Stomach (tissue), 19 donors: ENCODE measurements at places on chromosomes 5 and 9. TPM values are rescaled to one million over a fixed set of nuclear protein-coding genes. Genes with fewer than 3 reads are reported as not detected.

DNA sequence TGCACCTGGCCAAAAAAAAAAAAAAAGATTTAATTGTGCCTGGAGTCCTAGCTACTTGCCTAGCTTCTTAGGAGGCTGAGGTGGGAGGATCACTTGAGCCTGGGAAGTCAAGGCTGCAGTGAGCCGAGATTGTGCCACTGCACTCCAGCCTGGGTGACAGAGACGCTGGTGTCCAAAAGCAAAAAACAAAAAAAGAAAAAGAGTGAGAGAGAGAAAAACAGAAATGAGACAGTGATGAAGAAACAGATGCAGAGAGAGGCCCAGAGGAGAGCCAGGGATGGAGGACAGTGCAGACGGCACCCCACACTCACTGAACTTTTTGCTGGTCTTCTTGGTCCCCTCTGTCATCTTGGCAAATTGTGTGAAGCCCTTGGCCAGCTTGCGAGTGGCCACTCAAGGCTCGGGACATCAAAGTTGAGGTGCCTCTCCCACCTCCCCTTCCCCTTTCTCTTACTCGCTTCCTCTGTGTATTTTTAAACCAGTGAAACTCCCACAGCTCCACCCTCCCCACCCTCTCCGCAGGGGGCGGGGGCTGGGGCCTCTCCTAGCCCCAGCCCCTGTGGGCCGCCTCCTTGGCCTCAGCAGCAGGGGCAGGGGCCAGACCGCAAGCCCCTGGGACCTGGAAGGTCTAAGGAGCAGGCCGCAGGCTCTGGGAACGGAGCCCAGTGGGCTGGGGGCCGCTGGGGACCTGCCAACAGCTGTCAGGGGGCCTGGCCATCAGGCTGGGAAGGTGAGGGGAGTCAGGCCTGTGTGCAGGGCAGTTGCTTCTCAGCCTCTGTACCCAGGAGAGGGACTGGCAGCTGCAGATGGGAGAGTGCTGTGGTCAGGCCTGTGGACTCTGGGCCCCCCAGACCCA is at the start of gene SH2D3C:
Gene SH2D3C (minus strand): TSS at position 387 of the 856 bp plus-strand sequence. CDS start 39 bp downstream, at position 348.
- H3K4me3 ChIP-seq, result peak within 1 kb of the TSS; percentile 34
- peaks cover 57% of the 10 kb centered on the region for H3K4me1 ChIP-seq
- peak; percentile 68 for DNase-seq
- peak within 1 kb of the TSS; percentile 66 for H3K27ac ChIP-seq

GRCh38 chr5:132056610-132057497 is 3.6 kb upstream of the IL3 start:
- H3K4me1 ChIP-seq, result no peaks in the 10 kb centered on the region
- DNase-seq, result peak; percentile 0
- H3K36me3 ChIP-seq, result no peaks in the 10 kb centered on the region
- no peaks in the 10 kb centered on the region for H3K27me3 ChIP-seq
- H3K4me3 ChIP-seq, result no peak overlapping the region
- H3K27ac ChIP-seq, result no peak overlapping the region

DNA sequence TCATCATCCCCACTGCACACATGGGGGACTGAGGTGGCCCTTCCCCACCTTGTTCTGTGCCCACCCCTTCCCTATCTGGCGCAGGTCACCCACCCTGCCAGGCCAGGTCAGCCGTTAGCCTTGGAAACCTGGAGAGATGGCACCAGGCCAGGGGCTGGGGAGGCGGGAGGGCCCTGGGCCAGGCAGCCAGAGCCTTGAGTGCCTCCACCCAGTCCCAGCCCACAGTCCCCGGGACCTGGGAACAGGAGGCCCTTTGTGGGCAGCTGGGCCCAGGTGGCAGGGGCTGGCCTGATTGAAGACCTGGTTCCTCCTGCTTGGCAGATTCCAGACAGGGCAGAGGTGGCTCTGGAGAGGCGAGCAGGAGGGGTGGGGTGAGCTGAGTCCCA is 70.6 kb downstream of the LRSAM1 start:
- DNase-seq, result peak; percentile 77
- peak overlapping the region; percentile 84 for H3K27ac ChIP-seq
- H3K36me3 ChIP-seq, result peaks cover 47% of the 10 kb centered on the region

DNA sequence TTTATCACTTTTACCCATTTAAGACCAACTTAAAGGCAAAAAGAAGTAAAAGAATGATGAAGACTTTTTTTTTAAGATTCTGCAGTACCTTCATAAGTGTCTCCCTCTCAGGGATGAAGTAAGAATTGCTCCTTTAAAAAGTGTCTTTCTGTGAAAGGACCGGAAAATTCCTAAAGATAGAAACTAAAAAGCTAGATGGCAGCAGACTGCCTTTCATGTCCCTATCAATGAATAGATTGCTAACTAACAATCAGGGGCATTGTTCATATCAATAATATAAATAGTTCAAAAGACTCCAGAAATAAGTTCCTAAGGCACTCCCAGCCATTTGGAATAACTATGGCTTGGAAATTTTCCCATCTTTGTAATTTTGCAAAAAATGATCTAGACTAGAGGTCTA is 558.0 kb downstream of the PDE4D start:
- no peaks in the 10 kb centered on the region for H3K27me3 ChIP-seq
- H3K4me3 ChIP-seq, result no peak overlapping the region
- no peaks in the 10 kb centered on the region for H3K4me1 ChIP-seq
- no peak overlapping the region for H3K27ac ChIP-seq
- DNase-seq, result no peak
- no peaks in the 10 kb centered on the region for H3K36me3 ChIP-seq

DNA sequence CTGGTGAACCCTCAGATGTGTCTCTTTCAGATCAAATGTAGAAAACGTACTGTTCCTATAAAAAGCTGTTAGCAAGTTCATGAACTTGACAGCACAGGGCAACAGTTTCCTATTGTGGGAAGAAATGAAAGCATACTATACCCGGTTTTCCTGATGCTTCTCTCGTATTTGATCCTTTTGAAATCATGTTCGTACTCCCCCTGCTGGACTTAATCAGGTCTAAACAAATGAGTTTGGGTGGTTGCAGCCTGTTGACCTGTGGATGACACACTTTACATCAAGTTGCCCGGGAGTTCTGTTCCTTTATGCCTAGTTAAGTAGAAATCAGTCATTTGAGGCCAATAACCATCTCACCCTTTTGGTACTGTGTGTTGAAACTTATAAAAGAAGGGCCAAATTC is 1992.3 kb downstream of the MAT2B start:
- no peak overlapping the region for H3K4me3 ChIP-seq
- H3K4me1 ChIP-seq, result no peaks in the 10 kb centered on the region
- H3K36me3 ChIP-seq, result no peaks in the 10 kb centered on the region
- no peak for DNase-seq
- no peak overlapping the region for H3K27ac ChIP-seq

GRCh38 chr5:139884144-139884543 is 88.5 kb downstream of the PSD2 start:
- no peak overlapping the region for H3K27ac ChIP-seq
- no peak for DNase-seq
- no peaks in the 10 kb centered on the region for H3K4me1 ChIP-seq
- no peaks in the 10 kb centered on the region for H3K36me3 ChIP-seq

DNA sequence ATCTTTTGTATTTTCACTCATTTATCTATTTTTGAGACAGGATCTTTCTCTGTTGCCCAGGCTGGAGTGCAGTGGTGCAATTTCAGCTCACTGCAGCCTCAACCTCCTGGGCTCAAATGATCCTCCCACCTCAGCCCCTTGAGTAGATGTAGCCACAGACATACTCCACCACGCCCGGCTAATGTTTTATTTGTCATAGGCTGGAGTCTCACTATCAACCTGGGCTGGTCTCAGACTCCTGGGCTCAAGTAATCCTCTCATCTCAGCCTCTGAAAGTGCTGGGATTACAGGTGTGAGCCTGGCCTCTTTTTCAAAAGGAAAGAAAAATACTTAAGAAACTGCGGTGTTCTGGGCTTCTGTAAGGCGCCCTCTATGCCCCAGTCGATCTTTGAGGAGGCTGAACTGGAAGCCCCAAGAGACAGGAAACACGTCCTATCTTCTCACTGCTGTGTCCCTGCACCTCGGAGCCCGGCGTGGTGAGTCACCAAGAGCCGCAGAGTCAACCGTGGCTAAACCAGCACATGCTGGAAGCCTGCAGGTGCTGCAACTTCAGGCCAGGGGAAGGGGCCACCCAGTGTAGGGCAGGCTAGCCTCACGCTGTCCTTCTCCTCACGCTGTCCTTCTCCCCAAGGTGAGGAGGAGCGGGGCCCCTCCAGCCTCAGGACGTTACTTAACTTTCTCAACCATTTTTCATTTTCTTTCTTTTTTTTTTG is 15.2 kb upstream of the LHX3 start:
- no peak overlapping the region for H3K4me3 ChIP-seq
- H3K27ac ChIP-seq, result no peak overlapping the region
- DNase-seq, result no peak
- H3K4me1 ChIP-seq, result no peaks in the 10 kb centered on the region
- peaks cover 20% of the 10 kb centered on the region for H3K36me3 ChIP-seq

DNA sequence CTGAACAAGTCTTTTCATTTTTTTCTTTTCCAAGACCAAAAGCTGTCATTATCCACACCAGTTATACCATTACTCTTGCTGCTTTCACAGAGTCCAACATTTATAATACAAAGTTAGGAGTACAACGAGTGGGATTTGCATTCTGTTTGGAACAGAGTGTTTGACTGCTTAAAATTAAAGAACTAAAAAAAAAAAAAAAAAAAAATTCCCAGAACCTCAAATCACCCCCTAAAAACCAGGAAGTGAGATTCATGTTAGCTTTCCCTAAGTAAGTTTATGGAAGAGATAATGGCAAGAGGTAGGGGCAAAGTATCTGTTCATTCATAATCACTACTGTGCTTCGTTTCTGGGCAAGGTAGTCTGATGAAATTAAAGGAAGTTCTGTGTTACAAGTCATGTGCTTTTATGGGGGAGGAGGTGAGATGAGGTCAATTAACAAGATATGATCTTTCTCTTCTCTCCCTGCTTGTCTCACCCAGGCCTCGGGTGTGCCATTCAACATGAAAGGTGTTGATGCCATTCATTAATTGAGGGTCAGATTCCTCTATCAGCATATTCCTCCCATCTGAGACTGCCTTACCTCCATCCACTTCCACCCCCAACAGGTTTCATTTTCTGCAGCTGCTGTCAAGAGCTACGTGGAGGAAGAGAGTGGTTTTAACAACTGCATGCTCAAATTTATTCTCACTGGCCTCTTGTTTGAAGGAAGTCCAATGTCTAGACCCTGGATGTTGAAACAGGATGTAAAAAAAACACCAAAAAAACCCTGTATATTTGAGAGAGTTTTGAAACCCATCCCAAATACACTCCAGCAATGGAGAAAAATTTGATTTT is 58.1 kb downstream of the MARCHF3 start:
- no peak for DNase-seq
- H3K4me3 ChIP-seq, result no peak overlapping the region
- peaks cover 22% of the 10 kb centered on the region for H3K4me1 ChIP-seq
- no peak overlapping the region for H3K27ac ChIP-seq

DNA sequence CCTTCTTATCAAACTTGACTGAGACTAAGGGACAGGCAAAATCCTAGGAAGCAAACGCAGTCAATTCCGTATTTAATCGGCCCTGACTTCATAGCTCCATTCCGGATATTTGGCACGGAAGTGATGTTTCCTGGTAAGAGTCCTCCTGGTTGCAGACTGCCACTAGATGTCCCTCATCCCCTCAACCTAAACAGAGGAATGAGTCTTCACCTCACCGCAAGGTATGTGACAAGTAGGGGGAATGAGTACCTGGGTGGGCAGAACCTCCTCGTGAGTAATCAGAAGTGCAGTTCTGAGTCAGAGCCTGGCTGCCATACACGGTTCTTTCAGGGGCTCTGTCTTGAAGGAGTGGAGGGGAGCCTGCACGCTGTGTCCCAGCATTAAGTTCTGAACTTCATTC is 173.6 kb downstream of the MUSK start:
- no peaks in the 10 kb centered on the region for H3K27me3 ChIP-seq
- no peaks in the 10 kb centered on the region for H3K36me3 ChIP-seq
- H3K4me3 ChIP-seq, result no peak overlapping the region
- peak; percentile 24 for DNase-seq
- H3K27ac ChIP-seq, result no peak overlapping the region

DNA sequence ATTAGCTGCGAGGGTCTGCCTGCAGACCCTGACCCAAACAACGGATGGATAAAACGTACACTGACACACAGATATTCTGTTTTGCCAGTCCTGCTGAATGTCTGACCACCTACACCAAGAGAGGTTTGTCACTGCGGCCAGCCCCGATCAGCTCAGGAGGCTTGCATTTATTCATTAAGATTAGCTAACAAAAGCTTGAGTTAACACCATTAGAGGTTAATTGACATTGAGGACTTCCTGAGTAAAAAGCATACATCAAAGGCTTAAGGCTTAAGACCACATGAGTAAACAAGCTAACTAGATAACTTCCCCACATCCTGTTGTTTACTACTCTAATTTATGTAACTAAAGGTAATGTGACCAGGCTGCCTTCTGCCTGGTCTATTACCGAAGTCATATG is 198.1 kb upstream of the TRPC7 start:
- no peaks in the 10 kb centered on the region for H3K4me1 ChIP-seq
- no peaks in the 10 kb centered on the region for H3K27me3 ChIP-seq
- no peaks in the 10 kb centered on the region for H3K36me3 ChIP-seq
- H3K27ac ChIP-seq, result no peak overlapping the region

DNA sequence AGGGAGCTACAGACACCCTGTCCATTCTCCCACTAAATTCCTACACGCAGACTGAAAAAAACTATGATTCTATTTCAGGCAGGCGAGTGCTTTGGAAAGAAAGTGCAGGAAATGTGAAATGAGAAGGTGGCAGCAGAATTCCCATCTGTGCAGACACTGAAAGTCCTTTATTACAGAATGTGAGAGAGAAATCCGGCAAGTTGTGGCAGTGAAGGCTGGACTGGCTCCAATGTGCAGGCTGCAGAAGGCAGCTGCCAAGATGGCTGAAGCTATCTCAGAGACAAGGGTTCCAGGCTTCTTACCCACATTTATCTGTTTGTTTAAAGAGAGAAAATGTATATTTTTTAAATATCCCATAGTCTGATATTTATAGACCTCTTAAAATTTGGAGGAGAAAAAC is 161.8 kb upstream of the VLDLR start:
- no peak for DNase-seq
- H3K4me3 ChIP-seq, result no peak overlapping the region
- no peaks in the 10 kb centered on the region for H3K4me1 ChIP-seq
- no peaks in the 10 kb centered on the region for H3K27me3 ChIP-seq
- no peaks in the 10 kb centered on the region for H3K36me3 ChIP-seq
- no peak overlapping the region for H3K27ac ChIP-seq

DNA sequence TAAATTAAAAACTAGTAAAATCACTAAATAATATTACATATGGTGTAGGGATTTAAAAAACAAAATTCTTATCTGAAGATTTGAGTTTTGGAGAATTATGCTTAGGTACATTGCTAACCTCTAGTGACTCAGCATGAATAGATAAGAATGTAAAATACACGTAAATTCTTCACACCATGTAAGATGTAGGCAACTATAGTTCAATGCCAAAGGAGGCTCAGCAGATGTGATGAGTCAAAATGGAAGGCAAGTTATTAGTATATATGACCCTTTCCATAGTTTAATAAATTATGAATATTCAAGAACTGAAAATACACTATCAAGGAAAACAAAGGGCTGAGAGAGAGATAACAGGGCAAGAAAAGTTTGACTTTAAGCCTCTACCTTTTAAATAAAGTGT is 79.0 kb downstream of the MRPS30 start:
- H3K4me1 ChIP-seq, result no peaks in the 10 kb centered on the region
- no peak overlapping the region for H3K27ac ChIP-seq
- H3K27me3 ChIP-seq, result no peaks in the 10 kb centered on the region
- no peak for DNase-seq
- H3K36me3 ChIP-seq, result no peaks in the 10 kb centered on the region

- H3K27ac ChIP-seq, result no peak overlapping the region
- H3K4me3 ChIP-seq, result no peak overlapping the region
- no peaks in the 10 kb centered on the region for H3K36me3 ChIP-seq
- peaks cover 80% of the 10 kb centered on the region for H3K27me3 ChIP-seq
Observed at GRCh38 chr5:73431204-73431851, 17.2 kb downstream of the FOXD1 start.

TMC1 gene
- not detected for total RNA-seq

MSANTD3 gene
- total RNA-seq, result 17.5 TPM

SIT1 gene
- total RNA-seq, result not detected

MPDZ gene
- 18.3 TPM for total RNA-seq

IFNA13 gene
- not detected for total RNA-seq

IFNA4 gene
- total RNA-seq, result not detected

LCN9 gene
- total RNA-seq, result not detected

ASPN gene
- 179 TPM for total RNA-seq
